ENCODE measurements at places on chromosomes 13 and 19. TPM values are rescaled to one million over a fixed set of nuclear protein-coding genes. Genes with fewer than 3 reads are reported as not detected.
A peak's percentile ranks its signal among the peaks of the same experiment; 100 is the strongest.

- DNase-seq, result peak; percentile 85
Measured at GRCh38 chr13:50123862-50124535, 108.8 kb downstream of the KCNRG start.

DNA sequence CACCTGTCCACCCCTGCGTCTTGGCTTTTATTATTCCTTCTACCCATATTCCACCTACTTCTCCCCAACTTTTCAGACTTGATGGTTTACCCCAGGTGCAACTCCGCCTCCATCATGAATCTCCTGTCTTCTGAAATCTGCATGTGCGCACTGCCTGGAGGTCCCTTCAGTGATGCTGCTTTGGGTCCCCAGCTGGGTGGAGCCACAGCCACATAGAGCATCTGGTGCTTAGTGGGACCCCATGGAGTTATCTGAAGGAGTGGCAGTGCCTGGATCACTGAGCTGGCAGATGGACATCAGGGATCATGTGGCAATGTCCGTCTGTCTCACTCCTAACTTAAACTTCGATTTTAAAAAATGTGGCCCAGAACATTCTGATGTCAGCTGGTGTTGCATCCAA lies 13.5 kb downstream of the ZNF536 start:
- DNase-seq, result no peak

DNA sequence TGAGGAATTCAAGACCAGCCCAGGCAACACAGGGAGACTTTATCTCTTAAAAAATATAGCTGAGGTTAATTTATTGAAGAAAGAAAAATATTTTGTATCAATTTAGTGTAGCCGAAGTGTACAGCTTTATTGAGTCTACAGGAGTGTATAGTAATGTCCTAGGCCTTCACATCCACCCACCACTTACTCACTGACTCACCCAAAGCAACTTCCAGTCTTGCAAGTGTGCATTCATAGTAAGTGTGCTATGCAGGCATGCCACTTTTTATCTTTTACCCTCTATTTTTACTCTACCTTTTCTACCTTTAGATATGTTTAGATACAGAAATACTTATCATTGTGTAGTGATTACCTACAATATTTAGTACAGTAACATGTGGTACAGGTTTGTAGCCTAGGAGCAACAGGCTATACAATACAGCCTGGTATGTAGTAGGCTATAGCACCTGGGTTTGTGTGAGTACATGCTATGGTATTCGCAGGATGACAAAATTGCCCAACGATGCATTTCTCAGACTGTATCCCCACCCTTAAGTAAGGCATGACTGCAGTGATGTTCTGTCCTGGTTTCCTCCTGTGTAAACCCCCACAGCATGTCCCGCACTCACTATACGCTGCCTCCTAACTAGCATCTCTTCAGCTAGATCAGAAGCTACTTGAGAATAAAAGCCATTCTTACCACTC lies 15.3 kb upstream of the ATP12A start:
- no peak for DNase-seq

DNA sequence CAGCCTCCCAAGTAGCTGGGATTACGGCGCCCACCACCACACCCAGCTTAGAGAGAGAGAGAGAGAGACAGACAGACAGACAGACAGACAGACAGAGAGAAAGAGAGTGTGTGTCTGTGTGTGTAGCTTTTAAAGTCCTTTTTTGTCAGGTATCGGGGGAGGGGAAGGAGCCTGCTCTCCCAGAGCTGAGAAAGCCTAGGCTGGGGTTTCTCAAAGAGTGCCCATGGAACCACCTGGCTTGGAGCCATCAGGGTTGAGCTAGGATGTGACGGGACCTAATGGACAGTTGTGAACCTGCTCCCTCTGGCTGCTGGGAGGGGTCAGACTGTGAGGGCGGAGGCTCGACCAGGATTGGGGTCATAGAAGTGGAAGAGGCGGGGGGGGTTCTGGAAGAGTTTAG lies 16.6 kb downstream of the RFX1 start:
- DNase-seq, result no peak

- no peak for DNase-seq
Measured at GRCh38 chr13:61204025-61204424, 211.6 kb downstream of the PCDH20 start.

DNA sequence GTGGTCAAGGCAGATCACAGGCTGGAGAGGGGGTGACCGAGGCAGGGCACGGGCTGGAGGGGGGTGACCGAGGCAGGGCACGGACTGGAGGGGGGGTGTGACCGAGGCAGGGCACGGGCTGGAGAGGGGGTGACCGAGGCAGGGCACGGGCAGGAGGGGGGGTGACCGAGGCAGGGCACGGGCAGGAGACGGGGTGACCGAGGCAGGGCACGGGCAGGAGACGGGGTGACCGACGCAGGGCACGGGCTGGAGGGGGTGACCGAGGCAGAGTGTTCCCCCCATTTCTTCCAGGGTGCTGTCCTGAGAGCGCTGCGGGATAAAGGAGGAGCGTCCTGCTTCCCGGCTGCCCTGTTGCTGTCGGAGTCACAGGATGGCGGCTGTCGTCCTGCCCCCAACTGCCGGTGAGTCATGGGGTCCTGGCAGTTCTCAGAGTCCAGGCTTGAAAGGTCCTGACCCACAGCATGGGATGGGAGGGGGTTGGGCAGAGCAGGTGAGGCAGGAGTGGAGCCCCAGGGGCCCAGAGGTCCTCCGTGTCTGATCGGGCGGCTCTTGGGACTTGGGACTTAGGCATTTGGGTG lies 5.3 kb downstream of the ZNF557 start:
- DNase-seq, result no peak

LILRA1 gene
- total RNA-seq, result 0.29 TPM

- DNase-seq, result no peak
Measured at GRCh38 chr19:5141850-5142724, 173.2 kb downstream of the KDM4B start.

DNA sequence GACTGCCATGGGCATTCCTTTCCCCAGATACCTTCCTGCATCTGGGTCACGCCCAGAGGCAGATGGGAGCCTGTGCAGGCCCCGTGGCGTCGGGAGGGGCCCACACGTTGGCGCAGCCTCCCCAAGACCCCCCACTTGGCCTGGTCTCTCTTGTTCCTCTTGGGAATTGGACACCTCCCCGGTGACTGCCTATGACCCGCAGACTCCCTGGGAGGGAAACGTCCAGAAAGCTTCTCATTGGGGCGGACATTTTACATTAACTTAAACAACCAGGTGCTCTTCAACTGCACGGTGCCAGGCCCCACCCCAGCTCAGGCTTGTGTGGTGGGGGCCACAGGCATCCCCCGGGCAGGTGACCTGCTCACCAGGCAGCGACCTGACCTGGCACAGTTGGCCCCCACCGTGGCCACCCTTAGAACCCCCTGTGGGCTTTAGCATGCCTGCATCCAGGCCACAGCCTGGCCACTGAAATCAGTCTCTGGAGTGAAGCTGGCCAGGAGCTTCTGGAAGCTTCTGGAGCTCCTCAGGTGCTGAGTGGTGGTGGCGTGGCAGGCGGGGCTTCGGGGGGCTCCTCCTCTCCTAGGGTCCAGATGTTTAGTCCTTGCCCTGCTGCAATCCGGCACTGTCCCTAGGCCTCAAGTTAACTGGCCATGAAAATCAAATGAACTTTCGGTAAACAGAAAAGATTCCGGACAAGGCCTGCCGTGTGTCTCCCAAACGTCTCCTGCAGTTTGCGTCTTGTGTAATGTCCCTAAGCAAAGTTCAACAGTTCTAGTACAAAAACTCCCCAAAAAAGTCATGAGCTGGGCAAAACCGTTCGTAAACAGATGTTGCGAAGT lies 8.5 kb upstream of the PROZ start:
- DNase-seq, result no peak

GRCh38 chr19:11737964-11738745 lies 591 bp downstream of the ZNF823 start:
- DNase-seq, result peak; percentile 26

GAMT gene
- 12.7 TPM for total RNA-seq

DNA sequence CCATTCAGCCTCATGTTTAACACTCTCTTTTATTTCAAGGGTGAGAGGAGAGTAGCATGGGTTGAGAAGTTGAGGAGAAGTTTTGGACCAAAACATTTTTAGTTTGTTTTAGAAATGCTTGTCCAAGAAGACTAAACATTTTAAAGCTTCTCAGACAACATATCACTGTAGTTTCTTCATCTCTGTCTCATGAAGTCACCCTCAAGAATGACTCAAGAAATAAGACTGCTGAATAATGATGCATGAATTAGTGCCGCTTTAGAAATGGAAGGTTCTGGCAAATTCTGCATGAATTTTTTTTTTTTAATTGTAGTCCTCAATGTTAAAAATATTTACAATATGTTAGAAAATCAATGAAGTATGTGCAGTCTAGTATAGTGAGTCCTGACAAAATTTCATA lies 422.7 kb upstream of the ARGLU1 start:
- no peak for DNase-seq

DNA sequence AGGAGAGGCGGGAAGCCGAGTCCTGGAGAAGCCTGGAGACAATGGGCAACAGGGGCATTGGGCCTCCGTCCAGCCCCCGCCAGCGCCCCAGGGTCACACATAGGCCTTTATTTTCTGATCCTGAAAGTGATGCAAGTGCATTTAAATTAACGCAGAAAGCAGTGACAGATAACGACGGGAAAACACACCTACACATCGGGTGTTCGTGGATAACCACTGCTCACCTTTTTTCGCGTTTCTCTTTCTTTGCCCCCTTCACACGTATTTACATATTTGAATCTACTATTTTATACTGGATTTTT lies 30.4 kb upstream of the GRTP1 start:
- DNase-seq, result no peak

DNA sequence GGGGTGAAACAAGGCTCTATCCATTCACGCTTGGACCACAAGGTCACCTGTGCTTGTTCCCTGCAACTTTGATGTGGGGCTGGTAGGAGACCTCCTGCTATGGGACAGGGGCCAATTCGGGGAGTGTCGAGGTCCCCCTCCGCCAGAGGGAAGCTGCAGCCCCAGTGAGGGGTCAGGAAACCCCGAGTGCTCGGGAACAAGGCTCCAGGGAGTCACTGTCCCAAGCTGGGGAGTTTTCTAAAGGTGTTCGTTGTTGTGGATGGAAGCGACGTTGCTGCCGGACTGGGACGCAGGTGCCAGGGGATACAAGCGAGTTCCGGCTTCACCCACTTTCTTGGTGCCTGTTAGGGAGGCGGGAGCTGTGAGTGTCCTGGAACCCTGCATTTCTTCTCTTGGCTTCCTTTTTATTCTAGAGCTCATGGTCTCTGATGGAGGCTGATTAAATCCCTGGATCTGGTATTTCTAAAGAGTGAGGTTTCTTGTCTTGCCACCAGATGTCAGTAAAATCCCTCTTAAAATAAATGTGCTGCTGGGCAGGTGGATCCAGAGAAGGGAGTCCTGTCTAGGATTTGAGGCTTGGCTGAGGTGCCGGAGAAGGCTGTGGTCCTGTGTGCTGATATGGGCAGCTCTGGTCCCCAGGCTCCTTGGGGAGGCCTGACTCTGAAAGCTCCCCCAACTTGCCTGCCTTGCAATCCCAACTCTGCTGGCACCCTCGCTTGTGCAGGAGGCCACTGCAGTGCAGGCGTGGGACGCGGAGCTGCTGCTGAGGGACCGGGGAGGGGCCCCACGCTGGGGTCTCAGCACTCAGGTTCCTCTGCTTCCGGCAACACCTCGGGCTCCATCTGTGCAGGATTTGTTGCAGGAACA lies 153.9 kb downstream of the TEX29 start:
- DNase-seq, result no peak

DNA sequence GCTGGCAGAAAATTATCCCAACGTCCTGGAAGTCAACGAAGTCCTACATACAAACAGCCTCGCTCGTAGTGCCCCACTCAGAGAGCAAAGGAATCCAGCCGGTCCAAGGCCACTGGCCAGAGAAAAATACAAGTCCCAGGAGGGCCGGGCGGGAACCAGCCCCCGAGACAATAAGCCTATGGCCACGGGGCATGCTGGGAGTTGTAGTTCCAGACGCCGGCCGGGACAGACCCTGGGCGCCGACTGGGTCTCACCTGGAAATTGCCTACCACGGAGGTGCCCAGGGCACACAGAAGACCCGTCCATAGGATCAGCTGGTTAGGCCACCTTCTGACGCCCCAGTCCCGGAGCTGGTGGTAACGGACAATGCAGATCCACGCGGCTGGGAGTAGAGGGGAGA lies 5.4 kb downstream of the TMEM150B start:
- no peak for DNase-seq

DNA sequence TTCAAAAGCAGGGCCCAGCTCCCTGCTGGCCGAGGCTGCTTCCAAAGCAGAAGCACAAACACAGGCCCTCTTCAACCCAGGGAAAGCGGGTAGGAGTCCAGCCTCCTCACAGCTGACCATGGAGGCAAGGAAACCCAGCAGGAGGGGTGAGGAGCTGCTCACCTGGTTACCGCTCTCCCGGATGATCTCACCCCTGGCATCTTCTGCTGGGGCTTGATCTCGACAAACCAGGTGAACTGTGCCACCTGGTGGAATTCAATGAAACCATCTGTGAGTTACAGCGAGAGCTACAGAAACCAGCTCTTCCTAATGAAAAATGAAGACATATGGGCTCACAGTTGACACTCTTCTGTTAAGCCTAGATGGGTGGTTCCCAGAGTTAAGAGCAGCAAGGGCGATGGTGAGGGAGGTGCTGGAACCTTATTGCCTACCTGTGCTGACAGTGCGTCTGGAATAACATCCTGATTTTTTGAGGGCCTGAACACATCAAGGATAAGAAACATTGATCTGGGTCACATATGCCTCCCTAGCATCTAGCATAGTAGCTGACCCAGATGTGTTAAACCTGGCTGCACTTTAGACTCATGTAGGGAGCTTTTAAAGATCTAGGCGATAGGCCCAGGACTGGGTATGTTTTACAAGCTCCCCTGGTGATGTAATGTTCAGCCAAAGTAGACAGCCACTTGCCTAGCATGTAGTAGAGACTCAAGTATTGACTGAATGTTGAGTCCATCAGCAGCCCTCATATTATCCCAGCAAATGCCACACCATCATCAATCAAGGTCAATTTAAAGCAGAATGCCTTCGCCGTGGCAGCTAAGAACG lies 6.1 kb downstream of the DHRS12 start:
- DNase-seq, result peak; percentile 65

- DNase-seq, result no peak
Measured at GRCh38 chr13:24747248-24748060, 16.5 kb upstream of the RNF17 start.

DNA sequence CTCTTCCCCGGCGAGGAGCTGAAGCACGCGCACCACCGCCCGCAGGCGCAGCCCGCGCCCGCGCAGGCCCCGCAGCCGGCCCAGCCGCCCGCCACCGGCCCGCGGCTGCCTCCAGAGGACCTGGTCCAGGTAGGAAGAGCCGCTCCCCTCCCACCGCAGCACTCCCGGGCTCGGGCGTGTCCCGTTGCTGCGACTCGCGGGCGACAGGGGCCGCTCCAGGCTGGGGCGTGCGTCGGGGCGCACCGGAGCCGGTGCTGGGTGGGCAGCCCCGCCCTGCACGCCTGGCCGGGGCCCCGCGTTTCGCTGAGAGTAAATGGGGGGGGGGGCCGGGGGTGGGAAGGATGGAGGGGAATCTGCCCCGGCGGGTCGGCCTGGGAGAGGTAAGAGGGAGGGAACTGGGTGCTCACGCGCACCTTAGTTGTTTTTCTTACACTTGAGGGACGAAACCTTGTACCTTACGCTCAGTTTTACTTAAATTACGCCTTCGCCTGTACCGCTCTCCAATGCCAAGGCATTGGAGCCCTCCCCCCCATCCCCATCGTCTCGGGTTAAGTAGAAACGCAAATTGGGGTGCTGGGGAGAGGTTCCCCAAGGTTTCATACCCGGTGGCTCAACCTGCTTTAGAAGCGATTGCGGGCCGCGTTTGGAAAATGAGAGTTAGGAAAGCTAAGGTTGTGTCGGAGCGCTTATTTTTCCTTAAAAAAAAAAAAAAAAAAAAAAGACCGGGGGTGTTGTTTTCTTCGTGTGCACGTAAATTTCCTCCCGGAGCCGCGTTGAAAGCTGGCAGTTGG lies 850 bp downstream of the KLF5 start:
- DNase-seq, result peak; percentile 18

- no peak for DNase-seq
Measured at GRCh38 chr13:85799097-85799582, at the start of gene SLITRK6. Gene SLITRK6, minus strand, starts transcription at chr13:85799419. Its CDS starts 2,911 bp downstream, at chr13:85796508.

DMKN gene
- total RNA-seq, result 4.4 TPM
